ENCODE measurements at places on chromosomes 3 and 15. TPM values are rescaled to one million over a fixed set of nuclear protein-coding genes. Genes with fewer than 3 reads are reported as not detected.

The ITGB5 gene
- 498 TPM for total RNA-seq

The TUBGCP5 gene
- total RNA-seq, result 14.4 TPM

The EFHB gene
- 1.0 TPM for total RNA-seq

The FGD5 gene
- total RNA-seq, result 0.22 TPM

The LRTM1 gene
- not detected for total RNA-seq

The ANKRD63 gene
- not detected for total RNA-seq

The ZBBX gene
- total RNA-seq, result not detected

The IL16 gene
- total RNA-seq, result 2.0 TPM

The SH2D7 gene
- total RNA-seq, result not detected

The AHSG gene
- total RNA-seq, result not detected

The RYR3 gene
- total RNA-seq, result 0.21 TPM

The P2RY1 gene
- total RNA-seq, result not detected

The SPINK8 gene
- not detected for total RNA-seq

The SLC9A9 gene
- 2.5 TPM for total RNA-seq

The CCR3 gene
- total RNA-seq, result not detected

The PLSCR1 gene
- total RNA-seq, result 34.6 TPM

The PTPRG gene
- 45.5 TPM for total RNA-seq

The MANF gene
- 97.5 TPM for total RNA-seq

The TICRR gene
- 2.4 TPM for total RNA-seq

Measured in chondrocyte (in vitro differentiated cells).